H54 (cell line): ENCODE measurements at places on chromosomes 5 and 9.

- peak; percentile 88 for DNase-seq
These were observed 11.8 kb downstream of the OTULIN start for GRCh38 chr5:14676320-14676719.

DNA sequence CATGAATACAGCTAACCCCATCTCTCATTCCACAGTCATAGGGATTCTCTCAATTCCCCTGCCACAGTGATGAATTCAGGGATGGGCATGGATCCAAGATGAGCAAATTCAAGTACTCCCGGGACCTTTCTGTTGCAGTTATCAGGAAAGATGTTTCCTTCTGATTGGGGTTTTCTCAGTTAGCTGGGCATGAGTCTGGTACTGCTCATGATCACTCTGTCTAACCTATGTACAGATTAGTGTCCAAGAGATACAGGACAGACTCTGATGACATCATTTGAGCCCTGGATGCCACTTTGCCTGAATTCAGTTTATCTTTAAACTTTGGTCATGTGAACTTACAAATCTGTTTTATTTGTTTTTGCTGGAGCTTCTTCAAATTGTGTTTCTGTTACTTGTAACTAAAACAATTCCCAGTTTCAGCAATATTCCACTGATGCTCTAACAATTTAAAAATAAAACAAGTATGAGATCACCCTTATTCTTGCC, 257.7 kb upstream of the KLF9 start:
- DNase-seq: no peak

GRCh38 chr5:149141224-149141956, at the start of gene ABLIM3:
Gene ABLIM3 (plus strand): TSS chr5:149141493. CDS start chr5:149142096, 603 bp downstream.
- peak; percentile 77 for DNase-seq

DNA sequence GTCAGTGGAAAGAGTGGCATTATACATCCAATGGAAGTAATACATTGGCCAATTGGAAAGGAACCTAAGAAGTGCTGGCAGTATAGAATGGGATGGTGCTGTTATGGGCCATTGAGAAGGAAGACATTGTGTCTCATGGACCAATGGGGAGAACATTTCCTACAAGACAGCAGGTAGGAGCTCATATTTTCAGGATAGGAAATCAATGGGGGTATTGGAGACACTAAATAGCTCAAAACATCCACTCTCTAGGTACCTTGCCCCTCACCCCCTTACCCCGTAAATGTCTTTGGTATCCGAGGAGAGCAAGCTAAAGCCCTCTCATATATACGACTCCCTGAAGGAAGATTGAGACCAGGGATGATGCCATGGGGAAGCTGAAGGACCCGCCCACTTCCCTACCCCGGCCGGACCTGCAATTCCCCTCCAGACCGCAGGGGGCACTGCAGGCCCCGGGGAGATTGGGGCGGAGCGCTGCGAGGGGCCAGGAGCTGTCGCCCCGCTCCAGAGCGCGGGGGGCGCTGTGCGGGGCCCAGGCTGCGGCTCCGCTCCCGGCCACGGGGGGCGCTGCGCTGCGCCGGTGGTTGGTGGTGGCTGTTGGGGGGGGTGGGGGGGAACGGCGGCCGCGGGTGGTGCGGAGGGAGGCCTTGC, at the start of gene KDM3B:
TSS of gene KDM3B (plus strand) at position 615 of the 651 bp plus-strand sequence. CDS start 111 bp downstream, outside the sequence.
- peak; percentile 73 for DNase-seq

DNA sequence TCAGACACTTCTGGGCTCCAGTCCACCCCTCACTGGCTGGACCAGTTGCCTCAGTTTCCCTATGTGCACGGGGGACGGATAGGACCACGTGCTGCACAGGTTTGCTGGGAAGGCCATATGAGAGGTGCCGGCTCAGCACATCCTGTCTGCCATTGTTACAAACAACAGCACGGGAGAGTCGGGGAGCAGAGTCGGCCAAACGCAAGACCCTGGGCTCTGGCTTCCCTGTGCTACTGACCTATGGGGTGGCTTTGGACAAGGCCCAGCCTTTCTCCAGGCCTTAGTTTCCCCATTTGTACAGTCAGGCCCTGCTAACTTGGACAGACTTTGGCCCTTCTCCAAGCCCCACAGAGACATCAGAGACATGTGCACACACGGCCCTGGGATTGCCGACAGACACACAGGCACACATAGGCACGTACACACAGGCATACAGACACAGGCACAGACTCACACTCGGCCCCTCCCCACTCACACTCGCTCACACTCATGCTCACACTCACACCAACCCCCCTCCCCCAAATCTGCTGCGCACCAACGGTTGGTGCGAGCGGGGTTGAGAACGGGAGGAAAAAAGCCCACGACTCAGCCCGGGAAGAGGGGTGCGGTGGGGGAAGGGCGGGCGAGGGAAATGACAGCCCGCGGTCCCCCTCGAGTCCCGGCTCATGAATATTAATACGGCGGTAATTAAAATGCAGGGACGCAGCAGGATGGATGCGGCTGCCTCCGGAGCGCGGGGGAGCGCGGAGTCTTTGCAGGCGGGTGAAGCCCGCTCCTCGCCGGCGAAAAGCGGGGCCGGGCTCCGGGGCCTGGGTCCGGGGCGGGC, 133.0 kb downstream of the C9orf50 start:
- no peak for DNase-seq

- peak; percentile 40 for DNase-seq
These were observed 415.8 kb downstream of the ACTL7B start for GRCh38 chr9:108439947-108440346.

- DNase-seq: no peak
These were observed 114.1 kb downstream of the MAN2A1 start for GRCh38 chr5:109803854-109804253.

DNA sequence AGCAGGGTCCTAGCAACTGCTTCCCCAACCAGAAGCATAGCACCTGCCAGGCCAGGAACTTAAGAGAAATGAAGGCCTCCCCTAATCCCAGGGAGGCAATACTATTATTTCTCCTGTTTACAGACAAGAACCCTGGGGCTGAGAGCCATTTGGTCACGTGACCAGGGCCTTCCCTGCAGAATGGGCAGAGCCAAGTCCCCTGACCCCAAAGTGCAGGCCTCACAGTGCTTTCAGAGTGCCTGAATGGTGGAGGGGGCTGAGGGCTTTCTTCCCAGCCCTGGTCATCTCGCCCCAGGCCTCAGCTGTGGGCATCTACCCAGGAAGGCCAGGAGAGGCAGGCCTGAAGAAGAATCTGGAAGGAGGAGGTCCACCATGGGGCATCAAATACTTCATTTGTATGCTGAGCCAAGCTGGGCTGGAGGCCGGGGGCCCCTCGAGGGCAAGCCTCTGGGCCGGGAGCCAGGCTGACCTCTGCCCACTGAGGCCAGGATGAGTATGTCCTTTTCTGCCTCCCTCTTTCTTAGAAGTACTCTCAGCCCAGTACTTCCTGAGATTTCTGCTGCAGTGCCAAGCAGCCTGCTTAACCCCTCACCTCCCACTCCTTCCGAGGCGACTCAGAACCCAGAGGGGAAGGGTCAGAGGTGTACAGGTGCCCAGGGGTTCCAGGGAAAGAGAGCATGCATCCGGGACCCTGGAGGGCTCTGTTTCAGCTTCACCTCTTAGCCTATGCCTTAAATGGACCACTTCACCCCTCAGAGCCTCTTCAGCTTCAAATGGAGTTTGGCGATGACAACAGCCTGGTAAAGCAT, 18.9 kb upstream of the DUSP1 start:
- DNase-seq: no peak

GRCh38 chr5:127647361-127647958, 1.4 kb upstream of the CTXN3 start:
- no peak for DNase-seq

DNA sequence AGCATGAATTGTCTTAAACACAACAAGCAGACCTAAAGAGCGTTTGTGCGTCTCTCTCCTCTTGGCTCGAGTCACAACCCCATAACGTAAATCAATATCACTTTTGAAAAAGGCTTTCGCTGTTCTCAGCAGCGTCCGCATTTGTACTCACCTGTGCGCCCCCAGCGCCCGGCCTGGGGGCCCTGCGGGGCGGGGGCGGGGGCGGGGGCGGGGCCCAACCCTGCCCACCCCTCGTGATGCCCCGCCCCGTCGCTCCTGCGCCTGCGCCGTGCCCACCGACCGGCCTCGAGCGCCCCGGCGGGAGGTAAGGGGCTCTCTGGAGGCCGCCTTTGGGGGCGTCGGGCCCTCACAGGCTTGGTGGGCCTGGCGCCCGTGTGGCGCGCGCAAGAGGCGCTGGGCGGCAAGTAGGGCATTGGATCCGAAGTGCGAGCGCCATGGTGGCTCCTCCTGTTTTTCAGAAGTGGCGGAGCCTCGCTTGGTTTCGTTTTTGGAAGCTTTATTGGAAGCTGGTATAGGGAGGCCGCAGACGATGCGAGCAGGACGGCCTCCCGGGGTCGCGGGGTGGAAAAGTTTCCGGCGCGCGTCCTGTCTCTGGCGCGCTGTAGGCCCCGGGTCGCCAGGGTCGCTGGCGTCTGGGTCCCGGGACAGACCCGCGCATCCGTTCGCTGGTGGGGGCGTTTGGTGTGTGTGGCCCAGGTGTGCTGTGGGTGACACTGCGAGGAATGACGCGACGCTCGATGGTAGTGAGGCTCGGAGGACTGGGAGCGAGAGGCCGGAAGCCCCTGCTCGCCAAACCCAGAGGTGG, at the start of gene STX17:
TSS of gene STX17 (plus strand) at position 252 of the 805 bp plus-strand sequence. CDS start 8,586 bp downstream, outside the sequence.
- peak; percentile 88 for DNase-seq

- DNase-seq: no peak
These were observed 215.5 kb upstream of the TNC start for GRCh38 chr9:115333277-115334070.

GRCh38 chr5:141825791-141826560, 52.2 kb downstream of the PCDH1 start:
- peak; percentile 49 for DNase-seq

DNA sequence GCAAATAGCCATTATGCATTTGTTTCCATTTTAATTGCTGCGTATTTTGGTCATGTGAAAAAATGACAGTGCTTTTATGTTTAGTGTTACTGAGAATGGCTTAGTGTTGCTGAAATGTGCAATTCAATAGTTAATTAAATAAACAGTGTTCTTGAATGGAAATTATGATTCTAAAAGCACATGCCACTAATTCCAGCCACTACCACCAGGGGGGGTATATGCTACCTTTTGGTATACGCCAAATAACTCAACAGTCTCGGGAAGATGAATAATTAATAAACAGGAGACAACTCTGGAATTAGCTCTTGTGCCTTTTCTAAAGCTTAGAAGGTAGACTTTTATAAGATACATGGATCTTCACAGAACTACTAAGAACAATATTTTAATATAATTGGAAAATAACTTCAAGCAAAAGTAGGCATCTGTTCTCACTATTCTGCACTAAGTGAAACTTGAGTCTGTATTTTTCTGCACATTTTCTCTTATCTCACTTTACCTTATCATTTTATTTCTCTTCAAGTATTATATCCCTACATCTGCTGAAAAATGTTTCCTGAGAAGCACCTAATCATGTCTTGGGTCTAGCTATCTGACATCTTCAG, 83.5 kb upstream of the MINAR2 start:
- DNase-seq: no peak

DNA sequence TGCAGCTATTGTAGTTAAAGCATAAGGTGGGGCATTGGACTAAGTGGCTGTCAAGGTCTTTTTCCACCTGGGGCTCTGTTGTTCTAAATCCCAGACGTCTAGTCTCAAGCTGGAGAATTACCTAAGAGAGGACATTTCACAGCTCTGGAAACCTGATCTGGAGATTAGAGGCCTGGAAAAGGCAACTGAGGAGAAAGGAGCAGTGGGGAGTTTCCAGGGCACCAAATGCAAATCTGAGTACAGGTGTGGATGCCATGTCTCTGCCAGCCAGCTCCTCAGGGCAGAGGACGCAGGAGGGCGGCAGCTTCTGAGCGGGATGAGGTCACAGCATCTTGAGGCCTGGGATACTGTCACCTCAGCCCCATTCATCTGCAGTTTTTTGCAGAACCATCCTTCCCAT, 65.2 kb downstream of the PPARGC1B start:
- DNase-seq: no peak

- DNase-seq: no peak
These were observed 69.6 kb upstream of the ABCA1 start for GRCh38 chr9:104997536-104997935.

GRCh38 chr5:59698207-59699178, 195.0 kb downstream of the PDE4D start:
- no peak for DNase-seq

DNA sequence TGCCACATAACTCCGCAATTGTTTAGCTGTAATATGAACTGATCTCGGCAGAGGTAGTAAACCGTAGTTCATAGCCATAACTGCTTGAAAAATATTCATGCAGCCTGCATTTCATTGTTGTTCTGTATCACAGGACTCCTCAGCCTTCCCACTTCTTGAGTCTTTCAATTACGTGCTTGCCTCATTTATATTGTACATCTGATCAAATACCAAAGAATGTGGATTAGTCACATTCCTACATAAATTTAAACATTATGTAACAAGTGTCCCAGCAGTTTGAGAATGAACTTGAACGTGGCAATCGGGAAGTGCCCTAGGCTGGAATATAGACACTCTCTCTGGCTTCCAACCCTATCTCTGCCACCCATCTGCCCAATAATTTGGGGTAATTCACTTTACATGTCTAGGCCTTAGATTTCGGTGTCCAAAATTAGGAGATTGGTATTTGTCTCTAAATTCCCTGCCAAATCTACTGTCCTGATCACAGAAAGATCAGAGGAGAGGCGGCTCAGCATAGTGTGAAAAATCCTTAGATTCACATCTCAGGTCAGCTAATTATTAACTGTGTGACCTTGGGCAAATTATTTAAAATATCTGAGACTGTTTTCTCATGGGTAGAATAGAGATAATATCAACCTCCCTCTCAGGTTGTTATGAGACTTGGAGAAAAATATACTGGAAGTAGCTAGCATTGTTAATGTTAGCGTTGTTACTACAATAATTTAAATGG, 215.1 kb upstream of the RFX3 start:
- DNase-seq: no peak
